Colonic mucosa (tissue), 4 donors: ENCODE measurements at places on chromosomes 5 and 9.

GRCh38 chr5:136906545-136906944, 541.2 kb upstream of the TRPC7 start:
- H3K27me3 ChIP-seq: no peaks in the 10 kb centered on the region
- no peak overlapping the region for H3K27ac ChIP-seq
- no peak overlapping the region for H3K4me3 ChIP-seq
- H3K36me3 ChIP-seq: no peaks in the 10 kb centered on the region

GRCh38 chr9:34664281-34665066, 2.0 kb upstream of the CCL27 start:
- peak overlapping the region; percentile 96 for H3K27ac ChIP-seq
- no peaks in the 10 kb centered on the region for H3K4me1 ChIP-seq
- H3K27me3 ChIP-seq: no peaks in the 10 kb centered on the region
- DNase-seq: peak; percentile 91
- H3K36me3 ChIP-seq: no peaks in the 10 kb centered on the region

DNA sequence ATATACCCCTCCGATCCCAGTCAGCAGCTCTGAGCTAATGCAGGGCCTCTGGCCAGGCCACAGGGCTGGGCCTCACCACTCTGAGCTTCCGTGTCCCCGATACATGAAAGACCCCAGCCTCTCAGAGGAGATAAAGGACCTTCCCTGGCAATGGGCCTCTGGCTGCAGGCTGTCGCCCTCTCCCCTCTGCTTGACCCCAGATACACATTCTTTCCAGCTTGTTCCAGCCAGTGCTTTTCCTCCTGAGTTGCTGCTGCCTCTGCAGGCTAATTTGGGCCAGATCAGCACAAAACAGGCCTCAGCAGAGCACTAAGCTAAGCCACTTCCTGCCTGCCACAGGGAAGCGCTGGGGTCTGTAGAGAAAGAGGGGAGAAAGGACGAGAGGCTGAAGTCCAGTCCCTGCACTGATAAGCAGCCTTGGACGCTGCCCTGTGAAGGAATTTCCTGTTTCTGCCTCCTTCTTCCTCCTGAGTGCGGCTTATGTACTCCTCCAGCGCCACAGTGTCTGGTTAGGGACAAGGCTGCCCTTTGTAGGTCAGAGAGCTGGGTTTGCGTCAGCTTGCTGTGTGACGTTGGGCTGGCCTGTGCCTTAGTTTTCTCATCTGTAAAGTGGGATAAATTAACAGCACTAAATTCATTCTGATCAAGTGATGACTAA, 73.0 kb upstream of the IL17B start:
- H3K4me1 ChIP-seq: peaks cover 28% of the 10 kb centered on the region
- peak overlapping the region; percentile 90 for H3K27ac ChIP-seq
- peak; percentile 85 for DNase-seq
- H3K27me3 ChIP-seq: no peaks in the 10 kb centered on the region
- no peak overlapping the region for H3K4me3 ChIP-seq

DNA sequence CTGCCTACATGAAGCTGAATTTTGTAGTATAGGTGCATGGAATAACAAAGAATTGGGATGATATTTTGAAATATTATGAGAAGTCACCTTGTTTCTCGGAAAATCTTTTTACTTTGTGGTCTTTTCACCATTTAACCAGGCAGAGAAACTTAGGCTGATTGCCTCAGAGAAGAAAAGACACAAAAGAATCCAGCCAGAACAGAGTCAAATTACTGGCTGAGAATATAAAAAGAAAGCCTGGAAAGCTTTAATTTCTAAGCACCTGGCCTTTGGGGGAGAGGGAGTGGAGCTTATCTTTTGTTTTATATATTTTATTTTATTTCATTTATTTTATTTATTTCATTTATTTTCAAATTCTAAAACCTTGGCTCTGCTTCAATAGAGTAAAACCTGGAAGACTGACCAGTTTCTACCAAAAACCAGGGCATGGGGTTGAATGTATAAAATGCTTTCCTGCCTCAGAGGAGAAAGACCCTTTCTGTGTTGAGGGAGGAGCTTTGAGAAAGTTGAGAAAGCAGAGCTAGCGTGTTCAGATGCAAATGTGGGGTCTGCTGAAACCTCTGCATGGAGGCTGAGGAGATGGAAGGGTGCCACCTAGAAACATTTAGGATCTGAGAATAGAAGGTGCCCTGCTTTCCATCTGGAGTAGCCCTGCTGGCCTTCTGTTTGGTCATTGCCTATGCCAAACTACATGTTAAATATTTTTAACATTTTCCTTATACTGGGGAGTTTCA, 81.6 kb downstream of the NREP start:
- H3K27ac ChIP-seq: no peak overlapping the region
- no peaks in the 10 kb centered on the region for H3K36me3 ChIP-seq
- H3K4me3 ChIP-seq: no peak overlapping the region
- no peaks in the 10 kb centered on the region for H3K27me3 ChIP-seq
- H3K4me1 ChIP-seq: no peaks in the 10 kb centered on the region
